ENCODE measurements at places on chromosomes 5 and 9. TPM values are rescaled to one million over a fixed set of nuclear protein-coding genes. Genes with fewer than 3 reads are reported as not detected.

- no peak for DNase-seq
Measured at GRCh38 chr5:141680751-141681201, 1.3 kb downstream of the ARAP3 start.

GRCh38 chr9:104907278-104907951 lies 20.5 kb downstream of the ABCA1 start:
- no peak for DNase-seq

DNA sequence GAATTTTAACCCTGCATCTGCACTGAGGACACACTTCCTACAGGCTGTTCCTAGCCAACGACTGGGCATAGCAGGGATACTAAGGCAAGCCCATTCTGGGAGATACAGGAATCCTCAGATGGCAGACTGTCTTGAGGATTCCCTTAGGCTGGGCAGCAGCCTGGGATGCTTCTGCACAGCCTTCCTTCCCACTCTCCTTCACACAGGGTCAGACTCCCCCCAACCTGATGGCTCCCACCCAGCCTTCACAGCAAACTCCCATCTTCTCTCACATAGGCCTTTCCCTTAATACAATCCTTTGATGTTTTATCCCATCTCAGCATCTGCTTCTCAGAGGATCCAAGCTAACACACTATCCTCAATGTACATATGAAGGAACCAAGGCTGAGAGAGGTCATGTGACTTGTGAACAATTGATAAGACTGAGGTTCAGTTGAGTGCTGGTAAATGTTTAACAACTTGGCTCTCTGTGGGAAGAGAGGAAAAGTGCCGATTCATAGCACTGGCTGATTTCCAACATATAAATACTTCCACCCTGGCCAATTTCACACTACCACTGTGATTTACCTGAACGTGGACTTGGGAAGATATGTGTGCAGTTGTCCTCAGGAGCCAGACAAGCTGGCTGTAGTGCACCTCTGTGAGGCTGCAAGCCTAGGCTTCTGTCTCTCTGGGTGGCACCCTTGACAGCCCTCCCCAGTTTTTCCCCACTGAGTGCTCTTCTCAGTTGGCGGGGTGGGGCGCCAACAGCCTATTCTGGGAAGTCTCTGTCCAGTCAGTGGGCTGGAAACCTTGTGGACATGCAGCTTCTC lies 120.2 kb upstream of the TRIM32 start:
- DNase-seq = no peak

The ENTPD2 gene
- total RNA-seq = 0.72 TPM

The TAS2R1 gene
- total RNA-seq = not detected

The UNC5A gene
- not detected for total RNA-seq

The GRAMD2B gene
- total RNA-seq = 40.3 TPM

The PDE6A gene
- not detected for total RNA-seq

All from omental fat pad (tissue), 4 donors.